ENCODE measurements at places on chromosomes 6 and 20.

GRCh38 chr6:34573567-34574183 lies 17.5 kb upstream of the SPDEF start:
- DNase-seq: no peak

DNA sequence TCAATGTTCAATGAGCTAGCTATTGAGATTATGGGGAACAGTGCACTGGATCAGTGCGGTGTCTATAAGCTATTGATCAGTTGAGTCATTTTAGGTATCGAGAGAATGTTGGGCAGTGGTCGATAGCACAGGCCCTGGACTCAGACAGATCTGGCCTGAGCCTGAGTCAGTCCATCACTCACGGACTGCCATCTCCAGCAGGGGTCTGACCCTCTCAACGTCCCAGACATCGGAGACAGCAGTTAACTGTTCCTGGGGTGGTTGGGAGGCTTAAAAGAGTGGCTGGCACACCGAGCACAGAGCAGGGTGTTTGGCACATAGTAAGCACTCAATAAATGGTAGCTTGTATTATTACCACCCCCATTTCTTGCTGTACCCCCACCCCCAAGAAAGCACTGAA lies 9.3 kb downstream of the EYA2 start:
- no peak for DNase-seq

- no peak for DNase-seq
These were observed 78.1 kb downstream of the PRDM1 start for GRCh38 chr6:106163966-106164877.

DNA sequence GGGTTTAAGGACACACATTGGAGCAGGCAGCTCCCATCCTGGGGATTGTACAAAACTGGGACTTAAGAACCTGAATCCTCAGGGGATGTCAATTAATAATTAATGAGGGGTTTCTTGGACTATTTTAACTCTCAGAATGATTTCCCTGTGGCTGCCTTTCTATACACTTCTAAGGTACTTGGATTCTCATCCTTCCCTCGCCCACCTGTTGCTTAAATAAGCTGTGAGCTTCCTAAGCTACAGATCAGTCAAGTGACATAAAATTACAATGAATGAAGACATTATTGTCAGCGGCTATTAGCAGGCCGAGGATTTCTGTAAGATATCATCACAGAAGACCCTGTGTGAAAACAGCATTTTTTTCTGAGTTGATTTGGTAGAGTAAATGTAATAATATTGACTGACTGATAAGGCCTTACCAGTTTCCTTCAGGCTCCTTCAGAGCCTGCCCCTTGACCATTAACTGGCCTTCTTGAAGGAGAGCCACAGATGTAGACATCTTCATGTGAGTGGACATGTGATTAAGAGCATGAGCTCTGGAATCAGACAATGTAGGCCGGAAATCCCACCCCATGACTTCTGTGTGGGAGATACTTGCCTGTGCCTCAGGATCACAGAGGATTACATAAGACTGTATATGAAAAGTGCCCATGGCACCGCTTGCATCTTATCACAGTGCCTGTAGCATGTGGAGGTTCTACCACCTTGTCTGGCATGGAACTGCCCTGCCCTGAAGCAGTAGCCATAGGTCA lies 101.7 kb downstream of the TULP4 start:
- DNase-seq: no peak

DNA sequence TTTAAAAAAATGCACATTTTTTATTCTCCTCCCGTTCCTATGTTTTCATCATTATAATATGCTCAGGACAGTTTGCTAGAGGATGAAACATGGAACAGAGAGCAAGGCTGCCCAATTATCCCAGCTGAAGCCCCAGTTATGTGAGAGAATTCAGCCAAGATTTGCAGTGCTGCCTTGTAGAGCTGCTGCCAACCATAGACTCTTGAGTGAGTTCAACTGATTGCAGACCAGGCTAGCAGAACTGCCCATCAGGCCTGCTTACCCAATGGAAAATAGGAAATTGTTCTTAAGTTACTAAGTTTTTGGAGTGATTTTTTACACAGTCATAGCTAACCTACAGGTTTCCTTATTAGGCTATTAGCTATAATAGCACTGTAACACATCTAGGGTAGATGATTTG lies 128.7 kb upstream of the VGLL2 start:
- no peak for DNase-seq

GRCh38 chr6:134589512-134589911 lies 271.6 kb upstream of the SGK1 start:
- peak; percentile 16 for DNase-seq

DNA sequence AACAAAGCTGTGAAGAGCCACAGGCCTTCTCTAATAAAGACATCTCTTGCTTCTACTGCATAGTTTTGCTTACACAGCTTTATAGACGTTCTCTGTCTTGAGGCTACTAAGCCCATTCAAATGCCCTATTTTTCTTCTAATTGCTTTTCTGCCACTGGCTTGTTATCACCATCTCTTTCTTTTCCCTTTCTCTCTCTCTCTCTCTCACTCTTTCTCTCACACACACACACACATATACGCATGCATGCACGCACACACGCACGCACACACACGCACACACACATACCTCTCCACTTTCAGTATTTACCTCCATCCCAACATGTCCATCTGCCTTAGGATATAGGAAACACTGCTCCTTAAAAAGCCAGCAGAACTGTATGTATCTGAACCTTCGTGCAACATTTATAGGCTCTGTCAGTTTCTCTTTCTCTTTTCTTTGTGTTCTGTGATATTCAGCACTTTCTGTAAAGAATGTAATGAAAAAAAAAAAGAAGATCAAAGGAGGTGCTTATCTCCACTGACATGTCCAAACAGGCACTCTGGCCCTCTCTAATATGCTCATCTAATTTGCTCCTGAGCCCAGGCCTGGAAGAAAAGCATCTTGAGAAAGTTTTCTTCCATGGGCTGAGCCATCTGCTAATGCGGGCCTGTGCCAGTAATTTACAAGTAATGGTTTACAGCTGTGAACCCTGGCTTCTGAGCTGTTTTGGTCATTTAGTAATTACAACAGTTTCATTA lies 1046.7 kb upstream of the MAP3K7 start:
- peak; percentile 86 for DNase-seq

DNA sequence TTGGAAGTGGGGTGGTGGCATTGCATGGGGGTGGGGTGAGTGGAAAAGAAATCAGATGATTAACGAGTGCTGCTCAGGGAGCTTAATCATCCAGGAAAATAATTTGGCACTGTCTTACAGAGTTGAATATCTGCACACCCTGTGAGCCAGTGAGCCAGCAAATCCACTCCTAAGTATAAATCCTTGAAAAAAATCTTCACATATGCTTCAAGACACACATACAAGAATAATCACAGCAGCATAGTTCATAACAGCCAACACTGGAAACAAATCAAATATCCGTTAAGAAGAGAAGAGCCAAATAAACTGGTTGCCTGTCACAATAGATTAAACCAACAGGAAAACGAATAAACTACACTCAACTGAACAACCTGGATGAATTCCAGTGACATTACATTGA lies 62.8 kb downstream of the SAMD3 start:
- peak; percentile 78 for DNase-seq

GRCh38 chr20:16662467-16662866 lies 67.4 kb upstream of the SNRPB2 start:
- no peak for DNase-seq

DNA sequence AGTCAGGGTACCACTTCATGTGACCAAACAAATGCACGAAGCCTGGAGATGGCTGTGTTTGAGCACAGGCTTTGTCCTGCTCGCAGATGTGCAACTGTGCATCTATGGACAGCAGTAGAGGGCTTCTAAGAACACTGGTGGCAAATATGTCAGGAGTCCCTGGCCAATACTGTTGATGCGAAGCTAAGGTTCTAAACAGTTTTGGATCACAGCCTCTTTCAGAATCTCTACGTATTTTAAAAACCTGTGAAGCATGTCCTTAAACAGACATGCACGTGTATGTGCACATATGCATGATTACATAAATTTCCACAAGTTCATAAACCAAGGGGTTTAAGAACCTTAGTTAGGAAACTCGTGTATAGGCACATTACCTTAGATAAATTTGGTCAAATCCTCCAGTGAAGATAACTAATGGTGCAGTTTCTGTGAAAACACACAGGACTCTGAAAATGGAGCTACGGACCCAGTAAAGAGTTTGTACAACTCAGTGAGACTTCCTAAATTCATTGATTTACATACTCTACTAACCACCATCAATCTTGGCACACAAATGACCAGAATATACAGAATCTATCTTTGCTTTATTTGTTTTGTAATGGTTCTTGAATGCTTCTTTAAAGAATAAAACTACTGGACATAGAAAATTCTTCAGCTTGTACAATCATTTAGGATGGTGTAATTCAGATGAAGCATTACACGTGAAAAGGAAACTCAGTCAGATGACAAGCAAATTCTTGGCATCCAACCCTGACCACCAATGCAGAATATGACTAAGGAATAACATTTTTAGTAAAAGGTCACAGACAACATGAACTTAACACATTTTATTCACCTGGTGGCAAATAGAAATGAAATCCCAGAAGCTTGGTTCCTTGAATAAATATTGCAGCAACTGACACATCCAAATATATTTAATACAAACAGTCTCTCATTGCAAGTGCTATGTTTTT lies 27.4 kb downstream of the KCNQ5 start:
- no peak for DNase-seq

- DNase-seq: no peak
These were observed 2.1 kb downstream of the MMP24OS start for GRCh38 chr20:35275741-35276251.

- DNase-seq: no peak
These were observed 105.3 kb upstream of the SUPT3H start for GRCh38 chr6:45483021-45483420.

Data from eye (tissue), 1 donor.